ENCODE measurements at places on chromosomes 1 and 21.
A peak's percentile ranks its signal among the peaks of the same experiment; 100 is the strongest.

DNA sequence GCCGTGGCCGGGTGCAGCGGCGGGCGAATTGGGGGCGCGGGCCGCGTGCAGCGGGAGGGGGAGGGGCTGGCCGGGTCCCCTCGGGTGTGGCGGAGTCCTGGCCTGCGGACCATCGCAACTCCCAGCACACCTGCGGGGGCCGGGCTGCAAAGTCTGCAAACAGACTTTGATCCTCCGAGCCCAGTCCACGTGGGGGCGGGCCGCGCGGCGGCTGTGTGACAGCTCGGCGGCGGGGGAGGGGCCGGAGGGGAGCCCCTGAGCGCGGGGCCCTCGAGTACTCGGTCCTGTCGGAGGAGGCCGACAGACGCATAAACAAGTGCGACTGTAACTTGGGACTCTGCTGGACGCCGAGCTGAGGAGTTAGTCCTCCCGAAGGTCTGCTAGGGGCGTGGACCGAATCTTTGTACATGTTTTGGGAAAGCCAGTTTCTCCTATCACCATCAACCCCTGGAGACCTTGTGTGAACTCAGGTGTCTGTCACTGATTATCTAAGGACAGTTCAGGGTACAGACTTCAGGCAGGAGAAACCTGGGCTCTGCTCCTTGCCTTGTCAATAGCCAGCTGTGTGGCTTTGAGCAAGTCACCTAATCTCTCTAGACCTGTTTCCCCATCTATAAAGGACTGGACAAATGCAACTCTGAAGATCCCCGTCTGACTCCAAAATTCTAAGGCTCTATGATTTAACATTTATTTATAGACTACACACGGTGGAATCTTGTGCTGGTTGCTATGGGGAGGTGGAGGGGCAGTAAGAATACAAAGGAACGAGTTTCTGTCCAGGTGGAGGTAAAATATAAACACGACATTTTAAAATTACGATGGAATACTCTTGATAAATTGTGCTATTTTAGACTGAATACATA is 710 bp upstream of the SLC30A1 start:
- no peak for DNase-seq

GRCh38 chr1:1627829-1628753 is 3.9 kb upstream of the MMP23B start:
- DNase-seq: no peak

GRCh38 chr1:16644193-16644481 is 22.6 kb downstream of the RNU1-3 start:
- no peak for DNase-seq

DNA sequence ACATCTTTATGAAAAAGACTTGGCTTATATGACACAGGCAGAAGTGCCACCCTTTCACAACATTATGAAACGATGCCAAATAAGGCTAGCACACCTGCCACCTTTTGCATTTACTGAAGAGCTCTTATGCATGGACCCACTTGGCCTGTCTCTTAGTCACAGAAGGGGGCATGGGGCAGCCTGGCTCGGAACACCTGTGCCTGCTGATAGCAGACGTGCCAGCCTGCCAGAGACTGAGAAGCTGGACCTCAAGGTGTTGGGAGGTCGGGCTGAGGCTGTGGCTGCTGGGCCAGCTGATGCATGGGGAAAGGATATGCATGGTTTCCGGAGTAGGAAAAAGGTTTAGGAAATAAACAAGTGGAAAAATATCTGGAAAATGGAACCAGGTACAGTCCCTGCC is 21.5 kb downstream of the RCAN1 start:
- DNase-seq: no peak

DNA sequence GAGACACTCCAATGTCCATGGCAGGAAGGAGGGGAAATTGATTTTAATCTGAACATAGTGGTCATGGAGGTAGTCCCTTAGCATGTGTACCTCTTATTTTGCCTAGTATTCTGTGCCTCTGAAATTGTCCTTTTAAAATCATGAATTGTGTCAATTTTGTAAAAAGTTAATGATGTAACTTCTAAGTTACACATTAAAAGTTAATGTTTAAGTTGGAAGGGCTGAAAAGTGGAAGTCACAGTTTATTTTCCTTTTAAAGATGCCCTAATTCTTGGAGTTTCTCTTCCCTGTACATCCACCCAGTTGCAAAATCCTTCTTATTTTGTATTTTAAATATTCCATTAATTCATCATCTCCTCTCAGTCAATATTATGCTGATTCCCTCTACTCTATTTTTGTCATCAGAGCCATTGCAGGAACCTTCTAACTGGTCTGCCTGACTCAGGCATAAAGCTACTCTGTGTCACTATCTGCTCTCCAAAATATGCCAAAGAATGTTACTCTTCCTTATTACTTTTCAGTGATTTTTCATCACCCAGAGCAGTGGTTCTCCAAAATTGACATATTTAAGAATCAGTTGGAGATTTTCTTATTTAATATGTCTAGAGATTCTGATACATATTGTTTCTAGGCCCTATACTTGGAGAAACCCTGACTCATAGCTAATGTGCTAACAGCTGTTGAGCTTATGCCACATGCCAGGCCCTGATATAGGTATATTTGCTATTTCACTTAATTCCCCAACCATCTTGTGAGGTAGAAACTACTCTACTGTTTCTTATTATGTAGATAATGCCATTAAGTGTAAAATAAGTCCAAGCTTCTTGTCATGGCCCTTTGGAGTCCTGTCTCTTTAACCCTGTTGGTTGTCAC is 5.1 kb downstream of the HOOK1 start:
- no peak for DNase-seq

DNA sequence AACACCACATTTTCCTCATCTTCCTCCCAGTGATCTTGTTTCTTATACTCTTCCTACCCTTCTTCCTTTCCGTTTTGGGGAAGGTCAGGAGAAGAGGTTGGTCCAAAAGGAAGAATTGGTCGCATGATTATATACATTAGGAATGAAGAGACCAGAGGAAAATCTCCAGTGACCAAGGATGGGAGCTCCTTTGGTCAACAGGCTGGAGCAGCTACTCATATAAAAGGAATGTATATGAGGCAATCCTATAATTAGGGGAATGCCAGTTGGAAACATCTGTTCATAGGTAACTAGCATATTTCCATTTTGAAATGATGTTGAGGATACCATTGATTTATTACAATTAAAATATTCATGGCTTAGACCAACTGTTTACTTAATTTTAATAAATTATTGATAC is 114.5 kb downstream of the LRRC40 start:
- DNase-seq: peak; percentile 50

DNA sequence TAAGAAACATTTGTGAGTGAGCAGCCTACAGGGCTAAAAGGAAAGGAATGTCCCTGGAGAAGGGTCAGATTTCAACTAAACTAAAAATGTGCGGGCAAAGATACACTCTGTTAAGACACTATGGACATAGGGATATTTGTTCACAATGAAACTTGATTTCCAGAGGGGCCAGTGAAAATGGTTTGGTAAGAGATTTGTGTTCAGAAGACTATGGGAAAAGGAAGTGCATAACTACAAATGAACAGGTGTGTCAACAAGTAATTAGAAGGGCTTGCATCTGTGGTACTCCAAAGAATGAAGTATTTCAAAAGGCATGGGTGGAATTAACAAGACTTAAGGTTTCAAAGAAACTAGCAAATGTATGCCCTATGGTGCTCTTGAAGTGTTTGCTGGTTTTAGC is 60.4 kb downstream of the NME7 start:
- no peak for DNase-seq

DNA sequence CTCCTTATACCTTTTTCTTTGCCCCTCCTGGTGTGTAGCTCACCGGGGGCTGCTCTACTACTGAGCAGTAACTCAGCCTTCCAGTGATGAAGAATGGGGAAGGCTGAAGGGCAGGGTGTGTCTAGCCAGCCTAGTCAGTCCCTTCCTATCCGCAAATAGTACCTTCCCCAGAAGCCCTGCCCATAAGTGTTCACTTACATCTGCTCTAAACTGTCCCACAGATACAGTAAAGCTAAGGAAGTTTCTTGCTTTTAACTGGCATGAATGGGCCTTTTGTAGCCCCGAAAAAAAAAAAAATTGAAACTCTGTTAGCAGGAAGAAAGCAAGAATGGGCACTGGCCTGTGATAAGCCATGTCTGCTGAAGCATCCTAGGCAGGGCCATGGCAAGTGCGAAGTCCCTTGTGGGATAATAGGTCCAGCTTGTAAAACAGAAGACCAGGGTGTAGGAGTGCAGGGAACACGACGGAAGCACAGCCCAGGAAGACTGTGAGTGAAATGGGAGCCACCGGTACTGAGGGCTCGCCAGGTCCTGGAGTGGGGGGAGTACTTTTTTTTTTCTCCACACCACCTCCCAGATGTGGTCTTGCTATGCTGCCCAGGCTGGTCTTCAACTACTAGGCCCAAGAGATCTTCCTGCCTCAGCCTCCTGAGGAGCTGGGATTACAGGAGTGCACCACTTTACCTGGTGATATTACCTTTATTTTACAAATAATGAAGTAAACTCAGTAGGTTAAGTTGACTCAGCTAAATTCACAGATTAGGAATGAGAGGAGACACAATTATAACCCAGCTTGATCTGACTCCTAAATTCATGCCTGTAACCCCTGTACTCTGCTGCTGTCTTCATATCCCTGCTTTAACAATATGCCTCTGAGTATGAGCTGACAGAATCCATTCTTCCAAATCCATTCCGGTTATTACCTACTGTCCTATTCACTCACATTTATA is 347.5 kb downstream of the SMYD3 start:
- no peak for DNase-seq

GRCh38 chr1:191592039-191592438 is 566.2 kb upstream of the RGS18 start:
- no peak for DNase-seq

GRCh38 chr1:154338875-154339274 is 13.6 kb downstream of the ATP8B2 start:
- no peak for DNase-seq

Measured in fibroblast of skin of left biceps (primary cell).